ENCODE measurements at places on chromosomes 7 and 10. TPM values are rescaled to one million over a fixed set of nuclear protein-coding genes. Genes with fewer than 3 reads are reported as not detected.

The GHRHR gene
- total RNA-seq: not detected

The MYL10 gene
- total RNA-seq: not detected

The EPHA1 gene
- 22.3 TPM for total RNA-seq

The KAZALD1 gene
- 9.8 TPM for total RNA-seq

The PLXDC2 gene
- 42.1 TPM for total RNA-seq

The EPHB6 gene
- 17.4 TPM for total RNA-seq

The RAPGEF5 gene
- total RNA-seq: 67.8 TPM

The ABCB1 gene
- total RNA-seq: 48.3 TPM

DNA sequence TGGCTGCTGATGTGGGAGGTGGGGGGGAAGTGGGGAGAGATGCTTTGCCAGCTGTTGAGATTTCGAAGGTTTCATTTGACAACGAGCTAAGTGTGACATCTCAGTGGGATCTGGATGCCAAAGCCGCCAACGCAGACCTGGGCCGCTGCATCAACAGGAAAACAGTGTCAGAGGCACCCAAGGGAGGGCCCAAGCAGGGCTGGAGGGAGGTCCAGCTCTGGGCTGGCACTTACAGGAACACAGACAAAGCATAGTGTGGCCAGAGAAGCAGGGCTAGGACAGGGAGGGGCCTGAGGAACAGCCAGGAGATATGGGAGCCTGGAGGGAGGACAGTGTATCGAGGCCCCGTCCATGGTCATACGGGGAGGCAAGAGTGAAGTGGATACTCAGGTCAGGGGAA, 73.1 kb downstream of the GTF2IRD1 start:
- DNase-seq: no peak

DNA sequence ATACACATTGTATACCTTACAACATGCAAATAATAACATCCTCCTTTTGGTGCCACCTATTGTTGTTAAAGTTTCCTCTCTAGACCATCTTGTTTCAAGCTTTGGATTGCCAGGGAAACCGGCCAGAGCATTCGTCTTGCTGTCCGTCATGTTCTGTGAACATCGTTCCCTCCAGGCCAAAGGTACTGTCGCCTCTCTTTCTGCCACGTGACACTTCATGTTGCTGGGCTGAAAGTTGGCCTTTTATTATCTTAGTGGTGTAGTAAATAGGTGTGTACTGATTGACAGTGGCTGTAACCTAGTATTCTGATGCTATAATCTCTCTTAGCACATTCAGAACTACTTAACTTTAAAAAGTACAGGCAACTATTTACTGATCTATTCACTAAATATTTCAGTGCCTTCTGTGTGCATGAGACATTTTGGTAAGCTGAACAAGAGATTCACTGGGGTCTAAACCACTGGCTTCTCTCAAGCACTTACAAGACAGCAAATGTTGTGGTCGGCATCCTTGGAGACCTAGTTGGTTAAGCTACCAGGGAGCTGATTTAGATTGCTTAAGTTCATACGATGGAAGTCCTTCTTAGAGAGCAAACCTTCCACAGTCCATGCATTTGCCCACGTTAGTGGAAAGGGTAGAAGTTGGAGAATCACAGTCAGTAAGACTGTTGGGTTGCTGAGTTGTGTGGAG, 52.4 kb downstream of the SHH start:
- DNase-seq: no peak

GRCh38 chr7:44891372-44891771, 6.0 kb upstream of the PURB start:
- no peak for DNase-seq

DNA sequence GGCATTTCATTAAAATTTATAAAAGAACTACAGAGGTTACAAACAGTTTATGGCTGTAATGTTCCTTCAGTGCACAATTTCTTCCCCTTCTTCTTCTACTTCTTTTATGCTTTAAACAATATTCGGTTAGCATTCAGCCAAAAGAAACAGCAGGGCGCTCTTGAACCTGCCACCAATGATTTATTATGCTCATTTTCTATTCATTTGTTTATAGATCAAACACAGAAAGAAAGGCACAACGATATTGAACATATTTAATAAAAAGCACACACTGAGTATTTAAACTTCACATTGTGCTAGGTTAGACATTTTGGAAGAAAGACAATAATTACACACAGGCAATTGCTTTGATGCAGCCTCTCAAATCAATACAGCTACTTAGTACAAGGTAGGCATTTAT, 1025.8 kb upstream of the LRRN3 start:
- no peak for DNase-seq

GRCh38 chr7:66138994-66139752, 24.5 kb downstream of the CRCP start:
- DNase-seq: no peak

DNA sequence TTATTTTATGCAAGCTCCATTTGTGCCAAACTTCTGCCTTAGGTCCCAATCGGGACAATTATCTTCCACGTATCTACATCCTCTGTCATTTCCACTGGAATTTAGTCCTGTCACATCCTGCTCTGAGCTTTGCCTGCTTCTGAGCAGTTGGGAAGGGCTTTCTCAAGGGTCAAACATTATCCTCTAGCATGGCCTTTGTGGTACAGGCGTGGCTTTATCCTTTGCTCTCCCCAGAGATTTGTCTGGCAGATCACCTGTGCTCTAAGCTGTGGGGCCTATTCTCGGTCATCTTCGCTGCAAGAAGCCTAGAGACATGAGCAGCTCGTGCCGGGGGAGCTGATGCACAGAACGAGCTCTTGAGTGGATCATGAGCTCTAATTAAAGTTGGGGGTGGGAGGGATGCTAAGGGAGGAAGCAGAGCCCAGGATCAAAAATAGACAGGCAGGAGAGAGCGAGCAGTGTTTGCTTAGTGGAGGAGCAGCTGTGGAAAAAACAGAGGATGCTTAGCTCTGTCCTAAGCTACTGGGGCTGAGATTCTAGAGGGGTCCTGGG, 19.8 kb upstream of the TMEM273 start:
- no peak for DNase-seq

DNA sequence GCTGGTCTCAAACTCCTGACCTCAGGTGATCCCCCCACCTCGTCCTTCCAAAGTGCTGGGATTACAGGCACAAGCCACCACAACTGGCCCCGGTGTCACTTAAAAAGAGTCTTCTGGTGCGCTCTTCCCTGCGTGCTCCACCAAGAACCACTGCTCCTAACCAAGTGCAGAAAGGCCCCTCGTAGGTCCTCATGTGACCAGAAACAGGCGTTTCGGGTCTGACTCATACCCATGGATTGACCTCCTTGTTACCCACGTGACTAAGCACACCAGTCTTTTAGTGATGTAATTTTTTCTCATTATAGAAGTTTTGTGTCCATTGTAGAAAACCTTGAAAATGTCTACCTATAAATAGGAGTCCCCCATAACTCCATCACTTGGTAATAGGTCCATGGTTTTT, 13.9 kb downstream of the FKBP6 start:
- no peak for DNase-seq

- DNase-seq: no peak
These were observed 127.6 kb upstream of the SLC26A5 start for GRCh38 chr7:103573479-103574058.

GRCh38 chr10:1498746-1499358, 238.5 kb downstream of the ADARB2 start:
- DNase-seq: no peak

DNA sequence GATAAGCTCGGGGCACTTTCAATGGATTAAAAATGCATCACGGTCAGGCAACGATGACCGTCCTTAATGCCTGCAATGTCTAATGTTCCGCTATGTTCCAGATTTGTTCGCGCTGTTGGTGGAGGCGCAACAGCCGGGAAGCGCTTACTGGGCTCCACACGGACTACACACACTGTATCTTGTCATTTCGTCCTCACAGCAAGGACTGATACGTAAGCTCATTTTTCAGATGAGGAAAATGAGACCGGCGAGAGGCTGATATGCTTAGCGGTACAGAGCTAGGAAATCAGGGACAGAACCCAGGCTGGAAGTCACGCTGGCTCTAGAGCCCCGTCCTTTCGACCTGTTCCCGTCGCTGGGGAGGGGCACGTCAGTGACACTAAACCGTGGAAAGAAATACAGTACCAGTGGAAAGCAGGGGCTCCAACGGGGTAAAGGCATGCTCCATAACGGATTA, 670 bp downstream of the TPK1 start:
- peak; percentile 71 for DNase-seq

DNA sequence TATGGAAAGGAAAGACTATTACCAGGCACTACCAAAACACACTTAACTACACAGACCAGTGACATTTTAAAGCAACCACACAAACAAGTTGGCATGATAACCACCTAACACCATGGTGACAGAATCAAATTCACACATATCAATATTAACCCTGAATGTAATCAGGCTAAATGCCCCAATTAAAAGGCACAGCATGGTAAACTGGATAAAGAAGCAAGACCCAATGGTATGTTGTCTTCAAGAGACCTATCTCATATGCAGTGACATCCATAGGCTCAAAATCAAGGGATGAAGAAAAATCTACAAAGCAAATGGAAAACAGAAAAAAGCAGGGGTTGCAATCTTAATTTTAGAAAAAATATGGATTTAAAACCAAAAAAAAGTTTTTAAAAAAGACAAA, 86.0 kb downstream of the SAMD9 start:
- DNase-seq: no peak

DNA sequence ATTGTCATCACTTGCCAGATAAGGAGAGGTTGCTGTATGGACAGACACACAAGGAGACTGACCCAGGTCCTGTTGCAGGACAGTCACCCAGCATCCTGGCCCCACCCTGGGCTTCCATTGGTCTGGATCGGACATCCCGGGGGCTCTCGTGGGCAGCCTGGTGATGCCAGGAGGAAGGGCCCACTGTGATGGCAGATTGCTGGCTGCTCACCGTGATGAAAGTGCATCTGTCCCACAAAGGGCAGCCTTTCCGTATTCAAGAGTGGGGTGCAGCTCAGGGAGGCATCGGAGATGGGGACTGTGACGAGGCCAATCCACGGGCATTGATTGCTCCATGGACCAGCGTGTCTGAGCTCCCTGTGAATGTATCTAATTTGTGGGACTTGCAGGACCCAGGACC, 41.3 kb downstream of the PRKAG2 start:
- no peak for DNase-seq

DNA sequence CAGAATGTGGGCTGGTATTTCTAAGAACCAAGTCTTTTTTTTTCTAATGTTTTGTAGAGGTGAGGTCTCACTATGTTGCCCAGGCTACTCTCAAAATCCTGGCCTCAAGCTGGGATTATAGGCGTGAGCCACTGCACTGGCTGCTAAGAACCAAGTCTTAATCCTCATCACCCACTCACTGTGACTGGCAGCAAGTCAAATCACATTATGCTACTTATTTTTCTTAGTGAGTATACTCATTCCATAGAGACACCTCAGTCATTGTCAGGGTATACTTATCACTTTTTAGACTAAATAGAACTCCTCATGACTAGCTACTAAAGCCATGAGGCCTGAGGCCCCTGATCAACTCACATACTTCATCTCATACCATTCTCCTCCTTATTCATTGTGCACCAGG, 116.1 kb downstream of the STRA8 start:
- DNase-seq: no peak

DNA sequence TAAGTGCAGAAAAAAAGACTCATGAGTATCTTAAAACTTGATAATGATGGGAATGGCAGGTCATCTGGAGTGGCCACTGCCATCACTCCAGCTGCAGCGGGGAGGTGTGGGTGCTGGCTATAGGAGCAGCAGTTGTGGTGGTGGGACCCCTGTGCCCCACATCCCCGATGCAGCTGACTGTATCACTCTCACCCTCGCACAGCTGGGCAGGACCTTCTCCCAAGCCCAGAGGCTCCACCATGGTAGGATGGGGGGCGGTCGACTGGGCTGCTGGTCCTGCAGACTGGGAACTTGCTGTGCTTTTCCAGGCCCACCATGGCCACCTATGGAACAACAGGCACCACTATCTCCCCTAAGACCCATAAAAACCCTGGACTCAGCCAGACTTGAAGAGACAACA, 844.4 kb downstream of the SORCS1 start:
- DNase-seq: no peak

- no peak for DNase-seq
These were observed 181.4 kb downstream of the CXCL12 start for GRCh38 chr10:44203535-44203934.

DNA sequence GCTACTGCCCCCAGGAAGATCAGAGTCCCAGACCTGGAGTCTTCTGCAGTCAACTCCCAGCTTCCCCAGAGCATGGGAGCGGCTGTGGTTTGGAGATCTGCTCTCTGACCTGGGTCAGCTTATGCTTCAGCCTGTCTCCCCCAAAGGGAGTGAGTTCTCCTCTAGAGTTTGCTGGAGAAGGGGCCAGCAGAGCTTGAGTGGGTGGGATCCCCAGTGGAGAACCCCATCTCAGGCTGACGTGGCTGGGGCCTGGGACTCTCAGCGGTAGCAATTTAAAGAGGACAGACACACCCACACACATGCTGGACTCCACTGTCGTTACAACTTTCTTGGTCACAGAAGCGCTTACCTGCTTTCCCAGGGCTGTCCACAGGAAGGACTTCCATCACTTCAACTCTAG, 6.3 kb downstream of the UNC5B start:
- no peak for DNase-seq

DNA sequence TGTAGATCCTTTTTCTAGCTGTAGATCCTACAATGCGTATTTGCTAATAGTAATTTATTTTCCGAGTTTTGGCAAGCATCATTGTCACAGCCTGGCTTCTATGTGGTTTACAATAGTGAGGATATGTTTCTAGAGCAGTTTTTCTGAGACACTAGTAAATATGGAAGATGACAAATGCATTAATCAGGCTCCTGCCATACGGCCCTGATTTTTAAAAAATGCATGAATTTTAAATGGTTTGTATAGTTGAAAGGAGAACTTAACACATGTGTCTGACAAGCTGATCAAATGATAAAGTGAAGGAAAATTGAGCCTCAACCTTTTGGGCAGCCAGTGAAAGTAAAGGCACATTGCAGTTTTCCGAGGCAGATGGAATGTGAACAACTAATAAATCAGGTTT, 354.1 kb downstream of the EXOC4 start:
- DNase-seq: no peak

DNA sequence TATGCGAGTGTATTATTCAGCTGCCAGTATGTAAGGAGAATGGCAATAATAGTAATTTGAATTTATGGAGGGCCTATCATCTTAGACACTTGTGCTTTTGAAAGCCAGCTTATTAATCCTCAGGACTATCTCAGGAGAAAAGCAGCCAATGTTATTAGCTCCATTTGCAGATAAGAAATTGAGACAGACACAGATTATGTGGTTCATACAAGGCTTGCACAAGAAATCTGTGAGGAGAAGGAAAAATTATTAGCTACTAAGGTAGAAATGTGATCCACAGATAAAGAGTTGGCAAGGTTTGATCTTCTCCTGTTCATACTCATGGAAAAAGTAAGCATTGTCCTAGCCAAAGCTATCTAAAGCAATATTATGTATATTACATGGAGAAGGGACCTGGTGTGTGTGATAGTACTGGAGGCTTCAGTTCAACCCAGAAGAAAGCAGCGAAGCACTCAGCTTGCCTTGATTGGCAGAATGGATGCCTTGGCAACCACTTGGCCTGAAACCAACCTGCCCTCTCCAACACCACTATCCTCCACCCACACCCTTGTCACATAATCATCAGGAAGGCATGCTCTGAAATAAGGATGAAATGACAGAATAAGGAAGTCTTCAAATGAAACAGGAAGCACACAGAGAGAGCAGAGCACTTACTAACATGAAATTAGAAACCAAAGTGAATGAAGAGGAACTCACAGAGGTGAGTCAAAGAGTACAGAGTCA, 18.0 kb downstream of the MACC1 start:
- no peak for DNase-seq

- no peak for DNase-seq
These were observed 111.5 kb downstream of the CCNY start for GRCh38 chr10:35447693-35448407.

GRCh38 chr7:37062560-37062859, 338.2 kb upstream of the AOAH start:
- DNase-seq: no peak
